ENCODE measurements at places on chromosomes 12 and 14. TPM values are rescaled to one million over a fixed set of nuclear protein-coding genes. Genes with fewer than 3 reads are reported as not detected.

LMNTD1 gene
- 10.2 TPM for total RNA-seq

CNIH1 gene
- total RNA-seq: 50.5 TPM

SLCO1B1 gene
- not detected for total RNA-seq

SLC6A12 gene
- total RNA-seq: 8.1 TPM

NOC4L gene
- total RNA-seq: 16.3 TPM

RPL41 gene
- 6,576 TPM for total RNA-seq

MANSC4 gene
- not detected for total RNA-seq

RPGRIP1 gene
- not detected for total RNA-seq

FAM186B gene
- 3.0 TPM for total RNA-seq

SAMD15 gene
- total RNA-seq: 2.4 TPM

PCED1B gene
- 0.05 TPM for total RNA-seq

Data from motor neuron (in vitro differentiated cells).